Activated naive CD4-positive, alpha-beta T cell (primary cell): ENCODE measurements at places on chromosomes 12 and 14.

DNA sequence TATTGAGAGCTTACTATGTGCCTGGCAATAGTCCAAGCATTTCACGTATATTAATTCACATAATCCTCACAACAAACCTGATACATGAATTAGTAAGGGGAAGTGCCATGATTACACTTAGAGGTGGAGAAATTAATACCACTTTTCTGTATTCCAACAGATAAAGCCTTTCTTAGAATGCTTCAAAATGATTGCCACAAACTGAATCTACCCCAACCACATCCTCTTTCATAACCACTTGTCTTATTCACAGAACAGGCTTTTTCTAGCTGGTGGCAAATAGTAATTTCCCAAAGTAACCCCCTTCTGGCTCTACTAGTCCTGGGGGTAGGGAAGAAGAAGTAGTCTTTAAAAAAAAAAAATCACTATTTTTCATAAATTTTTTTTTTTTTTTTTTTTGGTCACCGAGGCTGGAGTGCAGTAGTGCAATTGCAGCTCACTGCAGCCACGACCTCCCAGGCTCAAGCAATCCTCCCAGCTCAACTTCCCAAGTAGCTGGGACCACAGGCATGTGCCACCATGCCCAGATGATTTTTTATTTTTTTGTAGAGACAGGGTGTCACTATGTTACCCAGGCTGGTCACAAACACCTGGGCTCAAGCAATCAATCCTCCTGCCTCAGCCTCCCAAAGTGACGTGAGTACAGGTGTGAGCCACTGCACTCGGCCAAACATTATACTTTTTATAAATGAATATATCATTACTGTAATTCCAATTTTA lies 59.0 kb upstream of the ARID2 start:
- DNase-seq: no peak

GRCh38 chr12:32533971-32534590 lies 134.7 kb downstream of the FGD4 start:
- no peak for DNase-seq

- DNase-seq: no peak
Measured at GRCh38 chr12:56315249-56315621, 553 bp downstream of the CNPY2 start.

DNA sequence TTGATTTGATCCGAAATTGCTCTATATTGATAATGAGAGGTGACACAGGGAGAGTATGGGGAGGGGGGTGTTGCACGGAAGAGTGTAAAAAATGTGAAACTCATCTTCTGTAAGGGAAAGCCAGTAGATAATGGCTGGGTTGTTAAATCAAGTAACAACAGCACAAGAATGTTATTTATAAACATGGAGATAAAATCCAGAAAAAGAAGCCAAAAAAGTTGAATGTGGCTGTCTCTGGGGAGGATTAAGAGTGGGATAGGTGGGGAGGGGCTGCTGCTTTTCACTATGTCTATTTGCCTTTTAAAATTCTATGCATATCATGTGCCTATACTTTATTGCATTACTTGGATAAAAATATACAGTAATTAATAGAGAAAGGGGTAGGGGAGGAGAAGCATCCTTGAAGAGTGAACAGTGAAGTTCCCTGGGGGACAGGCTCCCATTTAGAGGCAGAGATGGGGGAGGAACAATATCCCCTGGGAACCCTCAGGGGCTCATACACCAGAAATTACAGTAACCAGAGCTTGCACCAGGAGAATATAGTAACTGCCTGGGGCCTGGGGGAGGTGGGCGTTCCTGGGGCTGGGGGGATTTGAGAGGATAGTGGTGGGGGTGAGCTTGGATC lies 39.2 kb upstream of the ANKRD9 start:
- DNase-seq: no peak

- DNase-seq: no peak
Measured at GRCh38 chr14:51996148-51996746, 6.9 kb downstream of the RTRAF start.

DNA sequence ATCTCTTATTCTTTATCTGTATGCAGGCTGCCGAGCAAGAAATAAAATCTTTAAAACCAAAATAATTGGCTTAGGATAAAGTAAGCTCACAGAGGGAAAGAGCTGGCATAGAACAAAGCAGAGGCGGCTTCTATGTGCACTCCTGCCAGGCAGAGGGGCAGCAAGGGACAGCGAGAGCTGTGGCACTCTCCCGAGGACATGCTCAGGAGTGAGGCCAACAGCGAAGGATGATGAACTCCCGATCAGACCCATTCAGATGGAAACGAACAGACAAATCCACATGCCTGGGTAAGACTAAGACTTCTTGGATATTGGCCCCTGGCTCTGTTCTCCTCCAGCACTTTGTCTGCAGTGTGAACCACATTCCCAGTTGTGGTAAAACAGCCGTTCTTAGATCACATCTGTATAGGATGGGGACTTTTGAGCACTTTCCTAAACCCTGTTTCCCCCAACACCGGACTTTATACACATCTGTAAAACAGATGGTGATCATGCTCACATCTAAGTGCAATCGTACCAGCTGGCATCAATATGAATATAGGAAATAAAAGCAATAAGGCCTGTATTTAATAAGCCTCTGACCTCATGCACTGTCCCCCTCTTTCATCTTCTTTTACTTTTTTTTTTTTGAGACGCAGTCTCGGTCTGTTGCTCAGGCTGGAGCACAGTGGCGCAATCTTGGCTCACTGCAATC lies 134.1 kb downstream of the PPM1H start:
- DNase-seq: no peak

DNA sequence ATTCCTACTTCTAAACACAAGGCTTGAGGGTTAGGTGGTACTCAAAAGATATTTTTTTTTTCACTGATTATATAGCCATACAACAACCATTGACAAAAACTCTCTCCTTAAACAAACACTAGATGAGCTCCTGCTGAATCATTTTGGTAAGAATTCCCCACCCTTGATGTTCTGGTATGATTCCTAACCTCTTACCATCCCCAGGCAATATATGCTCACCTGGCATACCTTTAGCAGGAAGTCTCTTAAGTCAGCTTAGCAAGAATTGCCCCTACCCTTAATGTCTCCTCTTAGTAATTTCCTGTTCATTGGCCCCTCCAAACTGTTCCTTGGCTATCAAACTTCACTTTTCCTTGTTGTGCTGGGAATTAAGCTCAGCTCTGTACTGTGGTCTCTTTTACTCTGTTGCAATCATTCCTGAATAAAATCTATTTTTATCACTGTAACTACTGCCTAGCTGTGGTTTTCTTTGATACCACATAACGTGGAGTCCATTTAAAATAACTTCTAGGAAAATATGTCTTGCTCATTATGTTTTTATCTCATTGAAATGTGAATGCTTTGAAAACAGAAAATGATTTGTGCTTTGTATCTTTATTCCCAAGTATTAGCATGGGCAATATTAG lies 712.6 kb downstream of the SLC16A7 start:
- no peak for DNase-seq

- no peak for DNase-seq
Measured at GRCh38 chr14:50260511-50260910, 29.1 kb upstream of the SOS2 start.

GRCh38 chr12:49873361-49873934 lies 30.3 kb downstream of the FAIM2 start:
- DNase-seq: no peak

DNA sequence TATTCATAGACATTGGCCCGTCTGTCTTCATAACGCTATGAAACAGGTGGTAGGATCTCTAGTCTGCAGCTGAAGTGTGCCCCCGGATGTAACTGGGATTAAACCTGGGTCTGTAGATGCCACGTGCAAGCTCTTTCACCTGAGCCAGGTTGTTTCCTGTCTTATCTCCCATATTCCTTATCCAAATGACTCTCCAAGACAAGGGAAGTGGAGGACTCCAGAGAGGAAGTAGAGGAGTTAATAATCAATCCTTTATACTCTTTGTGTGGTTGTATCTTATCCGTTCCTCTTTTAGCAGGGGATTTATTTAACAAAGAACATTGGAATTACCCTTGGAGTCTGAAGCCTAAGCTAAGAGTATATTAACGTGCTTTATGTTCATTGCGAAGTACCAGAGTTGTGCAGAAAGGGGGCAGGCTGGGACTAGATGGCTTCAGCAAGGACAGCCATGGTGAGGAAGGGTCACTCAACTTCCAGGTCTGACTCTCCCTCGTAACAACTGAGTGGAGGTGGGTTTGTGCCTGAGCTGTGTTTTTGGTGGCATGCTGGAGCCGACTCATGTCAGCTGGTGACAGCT lies 82.8 kb downstream of the RIN3 start:
- DNase-seq: no peak

- no peak for DNase-seq
Measured at GRCh38 chr12:45273717-45274271, 57.9 kb downstream of the ANO6 start.

DNA sequence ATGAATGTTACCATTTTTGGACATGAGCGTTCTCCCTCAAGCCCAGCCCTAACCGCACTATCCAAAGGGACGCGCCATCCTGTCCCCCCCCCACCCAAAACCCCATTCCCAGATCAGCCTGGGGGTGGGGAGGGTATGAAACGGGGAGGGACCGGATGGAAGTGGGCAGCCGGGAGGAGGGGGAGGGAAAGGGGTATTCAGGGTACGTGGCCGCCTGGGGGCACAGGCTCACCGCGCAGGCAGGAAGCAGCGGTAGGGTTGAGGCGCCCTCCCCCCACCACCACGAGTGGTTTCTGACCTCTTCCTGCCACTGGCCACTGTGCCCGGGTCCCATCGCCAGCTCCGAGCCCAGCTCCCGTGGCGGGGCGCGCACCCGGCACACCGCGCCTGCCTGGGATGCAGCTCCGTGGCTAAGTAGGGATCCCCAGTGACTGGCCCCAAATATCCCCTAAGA lies 1.4 kb downstream of the ACTN1 start:
- no peak for DNase-seq

DNA sequence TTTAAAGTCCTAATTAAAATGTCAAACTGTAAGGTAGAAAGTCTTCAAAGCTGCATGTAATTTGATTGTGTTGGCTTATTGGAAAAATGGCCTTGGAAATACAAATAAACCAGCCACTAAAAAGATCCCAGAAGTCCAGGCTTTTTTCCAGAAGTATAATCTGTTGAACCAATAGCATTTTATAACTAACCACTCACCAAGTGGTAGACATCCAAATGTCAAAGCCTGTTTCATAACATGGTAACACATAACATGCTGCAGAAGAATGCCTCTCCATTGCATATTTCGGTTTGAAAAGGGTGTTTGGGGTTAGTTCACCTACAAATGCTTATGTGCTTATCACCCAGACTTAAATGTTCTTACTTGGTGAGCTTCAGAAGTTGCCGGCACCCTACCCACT lies 183.7 kb upstream of the DIO2 start:
- DNase-seq: no peak

DNA sequence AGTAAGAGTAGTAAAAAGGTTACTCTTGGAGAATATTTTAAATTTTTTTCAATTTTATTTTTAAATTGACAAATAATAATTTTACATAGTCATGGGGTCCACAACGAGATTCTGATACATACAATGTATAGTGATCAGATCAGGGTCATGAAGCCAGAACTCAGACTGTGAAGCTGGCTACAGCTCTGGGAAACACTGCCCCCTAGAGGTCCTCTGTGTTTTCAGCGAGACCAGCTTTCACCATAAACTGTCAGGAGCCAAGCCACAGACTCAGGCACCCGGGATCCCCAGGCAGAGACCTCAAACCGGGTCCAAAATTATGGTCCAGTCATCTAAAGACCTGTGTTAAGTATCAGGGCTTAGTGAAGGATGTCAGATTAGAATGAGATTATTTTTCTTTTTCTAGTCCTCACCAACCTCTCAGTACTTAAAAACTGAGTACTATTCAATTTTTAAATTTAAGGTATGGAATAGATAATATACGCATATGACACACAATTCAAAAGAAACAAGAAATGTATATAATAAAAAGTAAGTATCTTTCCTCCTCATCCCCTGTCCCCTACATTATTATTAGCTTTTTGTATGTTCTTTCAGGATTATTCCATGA lies 397.1 kb downstream of the MDGA2 start:
- DNase-seq: no peak

- no peak for DNase-seq
Measured at GRCh38 chr12:57904426-57904825, 36.9 kb upstream of the ATP23 start.

DNA sequence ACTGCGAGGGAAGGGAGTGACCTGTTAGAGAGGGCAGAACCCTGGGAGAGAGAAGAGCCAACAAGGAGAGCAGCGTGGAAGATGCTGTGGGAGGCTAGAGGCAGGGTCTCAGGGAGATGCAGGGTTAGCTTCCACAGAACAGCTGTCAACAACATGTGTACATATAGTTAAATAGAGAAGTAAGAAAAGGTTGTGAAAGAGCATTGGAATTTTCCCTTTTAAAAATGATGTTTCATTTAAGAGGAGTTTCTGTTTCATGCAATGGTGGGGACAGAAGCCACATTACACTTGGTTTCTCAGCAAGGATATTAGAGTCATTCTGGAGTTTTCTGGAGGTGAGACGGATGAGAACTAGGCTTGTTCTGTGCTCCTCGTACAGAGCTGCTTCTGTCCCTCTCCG lies 23.8 kb upstream of the TBC1D30 start:
- no peak for DNase-seq

DNA sequence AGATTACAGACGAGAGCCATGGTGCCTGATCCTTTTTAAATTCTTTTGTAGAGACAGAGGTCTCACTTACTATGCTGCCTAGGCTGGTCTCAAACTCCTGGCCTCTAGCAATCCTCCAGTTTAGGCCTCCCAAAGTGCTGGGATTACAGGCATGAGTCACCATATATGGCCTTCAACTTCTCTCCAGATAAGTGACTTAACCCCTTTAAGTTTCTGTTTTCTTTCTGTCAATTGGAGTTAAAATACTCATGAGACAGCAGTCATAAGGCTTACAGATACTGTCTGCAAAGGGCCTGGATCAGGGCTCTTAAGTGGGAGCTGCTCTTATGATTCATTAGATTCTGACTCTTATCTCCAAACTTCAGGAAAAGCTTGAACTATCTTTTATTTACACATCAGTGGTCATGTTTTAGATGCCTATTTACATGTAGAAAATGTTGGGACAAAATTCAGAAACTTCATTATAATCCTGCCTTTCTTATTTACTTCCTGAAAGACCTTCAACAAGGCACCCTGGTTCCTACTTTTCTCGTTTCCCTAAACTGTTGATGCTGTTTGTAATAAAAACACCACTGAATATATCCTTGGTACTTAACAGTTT lies 271.5 kb upstream of the TBX3 start:
- DNase-seq: no peak
